ENCODE measurements at places on chromosomes 7 and 10.

GRCh38 chr10:26087666-26088065, 128.9 kb upstream of the GAD2 start:
- DNase-seq: no peak

- DNase-seq: no peak
Measured at GRCh38 chr10:77506517-77507200, 130.9 kb downstream of the KCNMA1 start.

DNA sequence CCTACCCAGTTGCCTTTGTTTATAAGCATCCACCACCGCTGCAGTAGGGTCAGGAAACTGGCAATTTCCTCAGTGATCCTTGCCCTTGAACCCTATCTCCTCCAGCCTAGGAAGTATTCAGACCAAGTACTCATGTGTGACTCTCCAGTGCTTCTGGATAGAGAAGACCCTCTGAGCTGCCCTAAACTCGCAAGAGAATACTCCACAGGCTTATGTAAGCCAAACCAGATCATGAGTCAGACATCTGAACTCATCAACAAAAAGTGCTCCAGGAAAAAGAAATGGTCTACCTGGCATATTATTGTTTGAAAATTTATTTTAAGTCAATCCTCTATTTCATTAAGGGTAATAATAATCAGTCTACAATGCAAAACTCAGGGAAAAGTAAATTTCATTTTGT, 101.3 kb downstream of the KAT6B start:
- no peak for DNase-seq

GRCh38 chr7:142739923-142740492, 9.3 kb upstream of the PRSS1 start:
- no peak for DNase-seq

DNA sequence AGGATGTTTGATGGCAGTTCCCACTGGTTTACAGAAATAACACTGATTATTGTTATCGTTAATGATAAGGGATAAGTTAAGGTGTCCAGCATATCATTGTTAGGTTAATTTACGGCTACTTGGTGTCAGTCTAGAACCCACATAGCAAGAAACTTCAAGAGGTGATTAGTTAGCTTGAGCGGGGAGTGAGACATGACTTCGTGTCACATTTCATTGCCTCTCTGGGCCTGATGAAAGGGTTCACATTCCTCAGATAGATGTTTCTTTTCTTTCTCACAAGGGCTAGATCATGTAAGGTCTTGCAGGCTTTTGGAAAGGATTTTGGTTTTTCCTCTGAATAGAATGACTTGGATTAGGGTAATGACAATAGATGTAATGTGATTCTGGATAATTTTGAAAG, 26.7 kb downstream of the WAC start:
- DNase-seq: no peak

- DNase-seq: no peak
Measured at GRCh38 chr7:118104812-118105441, 79.0 kb upstream of the LSM8 start.

DNA sequence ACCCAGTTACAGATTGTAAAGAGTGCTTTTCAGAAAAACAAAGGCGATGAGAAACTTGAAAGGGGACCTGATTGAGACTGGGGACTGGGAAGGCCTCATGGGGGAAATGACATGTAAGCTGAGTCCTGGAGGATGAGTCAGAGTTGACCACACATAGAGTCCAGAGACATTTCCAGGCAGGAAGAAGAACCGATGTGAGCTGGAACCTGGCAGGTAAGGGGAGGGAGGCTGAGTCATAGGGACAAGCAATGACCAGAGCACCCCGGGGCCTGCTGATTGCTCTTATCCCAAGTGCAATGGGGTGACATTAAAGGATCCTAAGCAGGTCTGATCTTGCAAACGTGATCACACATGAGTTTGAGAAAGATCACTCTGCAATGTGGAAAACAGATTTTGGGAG, 11.7 kb downstream of the TLL2 start:
- no peak for DNase-seq

Data from fibroblast of skin of left quadriceps (primary cell).